ENCODE measurements at places on chromosomes 1 and 21.

DNA sequence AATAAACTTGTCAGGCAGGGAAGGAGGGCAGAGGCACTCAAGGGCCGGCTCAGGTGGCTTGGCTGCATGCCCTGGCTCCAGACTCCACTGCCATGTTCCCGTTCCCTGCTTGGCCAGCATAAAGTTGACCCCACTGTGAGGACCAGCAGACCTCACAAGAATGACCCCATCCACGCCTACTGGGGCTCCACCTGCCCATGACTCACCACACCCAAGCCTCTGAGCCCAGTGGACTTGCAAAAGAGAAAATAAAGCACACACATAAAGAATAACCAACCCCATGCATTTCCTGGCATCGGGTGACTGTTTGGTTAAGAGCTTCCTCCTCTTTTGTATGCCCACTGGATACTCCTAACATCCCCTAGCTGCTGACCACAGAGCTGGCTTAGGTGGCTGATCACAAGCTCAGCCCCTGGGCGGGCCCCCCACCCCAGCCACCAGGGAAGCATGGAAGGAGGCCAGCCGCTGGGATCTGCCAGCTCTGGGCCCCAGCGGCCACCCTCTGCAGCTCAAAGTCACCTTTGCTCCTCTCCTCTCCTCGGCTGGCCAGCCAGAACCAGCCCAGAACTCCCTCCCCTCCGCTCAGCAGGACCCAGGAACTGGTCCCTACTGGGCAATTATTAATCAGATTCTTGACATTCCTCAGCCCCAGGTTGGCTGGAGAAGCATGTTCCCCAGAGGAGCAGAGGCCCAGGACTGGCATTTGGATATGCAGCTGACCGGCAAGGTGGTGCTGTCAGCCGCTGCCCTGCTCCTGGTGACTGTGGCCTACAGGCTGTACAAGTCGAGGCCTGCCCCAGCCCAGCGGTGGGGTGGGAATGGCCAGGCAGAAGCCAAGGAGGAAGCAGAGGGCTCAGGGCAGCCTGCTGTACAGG, at the start of gene KLHDC7A:
KLHDC7A (plus strand) TSS at position 616 of the 875 bp plus-strand sequence; CDS start at position 668, 52 bp downstream.
- no peak for DNase-seq

GRCh38 chr1:167669209-167670124, 39.4 kb downstream of the RCSD1 start:
- peak; percentile 16 for DNase-seq

DNA sequence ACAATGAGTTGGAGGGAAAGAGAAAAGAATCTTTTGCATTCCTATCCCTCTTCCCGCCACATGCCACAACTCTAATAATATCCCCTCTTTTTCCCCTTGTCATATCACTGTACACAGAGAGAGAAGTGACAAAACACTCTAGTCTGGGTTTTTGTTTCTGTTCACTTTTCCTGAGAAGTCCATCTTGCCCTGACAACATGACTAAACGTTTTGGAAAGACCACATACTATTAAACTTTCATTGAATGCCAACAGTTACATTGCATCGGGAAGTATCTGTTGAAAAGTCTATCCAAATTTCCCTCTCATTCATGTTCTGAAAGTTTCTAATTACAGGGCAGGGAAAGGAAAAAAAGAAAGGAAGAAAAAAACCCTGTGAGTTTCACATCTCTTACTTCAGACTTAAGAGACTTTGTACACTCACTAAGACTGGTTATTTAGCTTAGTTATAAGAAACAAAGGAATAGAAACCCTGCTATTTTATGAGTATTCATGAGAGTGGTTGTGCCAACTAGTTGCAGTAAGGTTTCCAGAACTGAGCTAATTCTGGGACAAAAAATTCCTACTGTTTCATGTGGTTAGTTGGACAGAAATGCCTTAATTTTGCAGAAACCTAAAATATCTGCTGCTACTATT, 16.9 kb downstream of the PLA2G4A start:
- DNase-seq, result no peak

- peak; percentile 14 for DNase-seq
Observed at GRCh38 chr1:162056043-162056442, 13.4 kb upstream of the NOS1AP start.

GRCh38 chr1:187001198-187001889, 172.6 kb downstream of the PLA2G4A start:
- no peak for DNase-seq

- DNase-seq, result no peak
Observed at GRCh38 chr1:153944005-153944826, 2.3 kb downstream of the DENND4B start.

- no peak for DNase-seq
Observed at GRCh38 chr21:44021064-44021463, 9.0 kb downstream of the TRAPPC10 start.

- no peak for DNase-seq
Observed at GRCh38 chr1:6163973-6164617, 16.0 kb downstream of the CHD5 start.

GRCh38 chr1:3040004-3040403, 18.7 kb downstream of the ACTRT2 start:
- DNase-seq, result no peak

DNA sequence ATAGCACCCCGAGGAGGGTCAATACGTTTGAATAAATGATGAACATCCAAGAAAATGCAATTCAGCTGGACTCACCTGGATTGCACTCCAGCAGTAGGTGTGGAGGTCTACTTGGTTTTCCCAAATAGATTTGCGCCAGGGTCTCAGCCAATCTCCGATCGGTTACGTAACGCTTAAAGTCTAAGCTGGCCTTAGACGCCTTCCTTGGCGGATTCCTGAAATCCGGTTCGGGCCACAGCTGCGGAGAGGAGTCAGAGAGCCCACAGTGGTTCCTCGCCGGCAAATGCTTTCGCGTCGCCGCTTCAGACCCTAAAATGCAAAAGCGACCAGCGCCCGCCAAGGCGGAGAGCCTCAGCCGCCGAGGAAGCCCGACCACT, 322 bp downstream of the TFB2M start:
- no peak for DNase-seq

- no peak for DNase-seq
Observed at GRCh38 chr1:61184040-61184713, 101.8 kb downstream of the NFIA start.

- no peak for DNase-seq
Observed at GRCh38 chr1:15731735-15732685, 4.0 kb upstream of the SLC25A34 start.

DNA sequence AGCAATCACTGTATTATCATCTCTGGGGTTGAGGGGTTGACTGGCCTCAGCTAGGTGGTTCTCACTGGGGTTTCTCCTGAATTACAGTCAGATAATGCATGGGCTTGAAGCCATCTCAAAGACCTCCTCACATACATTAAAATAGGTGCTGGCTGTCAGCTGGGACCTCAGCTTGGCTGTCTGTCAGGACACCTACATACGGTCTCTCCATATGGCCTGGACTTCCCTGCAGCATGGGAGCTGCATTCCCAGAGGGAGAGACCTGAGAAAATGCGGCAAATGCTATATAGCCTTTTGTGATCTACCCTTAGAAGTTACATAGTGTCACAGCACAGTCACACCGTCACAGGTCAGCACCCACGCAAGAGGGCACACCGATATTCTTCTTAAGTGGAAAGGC, 93.6 kb downstream of the TSEN15 start:
- DNase-seq, result no peak

GRCh38 chr1:85934516-85934915, 222.1 kb downstream of the COL24A1 start:
- no peak for DNase-seq

GRCh38 chr1:11024874-11025203, 12.4 kb downstream of the TARDBP start:
- no peak for DNase-seq

DNA sequence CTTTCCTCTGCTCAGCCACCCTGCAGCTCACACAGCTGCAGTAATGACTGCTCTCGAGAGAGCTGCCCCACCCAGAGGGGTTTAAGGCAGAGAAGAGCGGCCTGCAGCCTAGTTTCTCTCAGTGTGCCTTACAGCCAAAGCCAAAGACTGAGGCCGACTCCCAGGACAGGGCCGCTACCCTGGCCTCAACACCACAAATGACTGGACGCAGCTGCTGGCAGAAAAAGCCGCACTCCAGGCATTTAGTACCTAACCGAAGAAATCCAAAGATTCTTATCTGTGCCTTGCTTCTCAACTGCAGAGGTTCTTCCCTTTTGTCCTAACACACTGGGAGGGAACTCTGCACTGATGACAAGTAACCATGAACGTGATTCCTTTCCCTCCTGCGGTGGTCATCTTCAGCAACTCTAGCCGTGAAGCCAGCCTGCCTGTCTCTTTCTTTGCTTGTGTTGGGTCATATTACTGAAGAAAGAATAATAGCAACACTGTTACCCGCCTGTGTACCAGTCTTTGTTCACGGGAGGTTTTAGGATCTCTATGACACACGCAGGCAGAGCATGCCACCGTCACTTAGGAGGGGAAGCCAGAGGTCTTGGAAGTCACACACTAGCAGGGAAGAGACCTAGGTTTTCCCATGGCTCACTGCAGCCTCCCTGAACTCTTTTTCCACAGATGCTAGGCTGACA, 202.7 kb downstream of the RHOU start:
- DNase-seq, result no peak

DNA sequence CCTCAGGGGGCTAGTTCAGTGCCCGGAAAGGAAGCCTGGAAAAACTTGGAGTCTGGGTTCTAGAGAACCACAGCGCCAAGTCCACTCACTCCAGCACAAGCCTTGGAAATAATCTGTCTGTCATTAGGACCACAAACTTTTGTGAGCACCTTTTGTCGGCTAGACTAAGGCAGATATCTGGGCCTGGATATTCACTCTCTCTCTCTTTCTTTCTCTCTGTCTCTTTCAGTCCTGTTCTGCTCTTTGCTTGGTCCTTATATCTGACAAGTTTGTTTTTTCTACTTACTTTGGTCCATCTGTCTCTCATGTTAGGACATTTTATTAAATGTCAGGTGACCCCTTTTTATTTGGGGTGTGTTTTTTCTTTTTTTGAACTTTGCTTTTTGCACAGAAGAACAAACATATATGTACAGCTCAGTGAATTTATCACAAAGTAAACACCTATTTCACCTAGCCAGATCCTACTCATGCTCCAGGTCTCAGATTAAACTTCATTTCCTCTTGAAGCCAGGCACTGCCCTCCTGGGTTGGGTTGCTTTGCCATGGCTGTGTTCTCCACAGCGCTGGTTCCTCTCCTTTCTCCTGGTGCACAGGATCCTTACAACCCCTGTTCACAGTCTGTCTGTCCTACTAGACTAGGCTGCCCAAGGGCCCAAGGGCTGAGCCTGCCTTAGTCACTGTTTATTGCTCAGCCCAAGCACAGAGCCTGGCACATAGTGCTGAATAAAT, 40.8 kb downstream of the TCEANC2 start:
- no peak for DNase-seq

DNA sequence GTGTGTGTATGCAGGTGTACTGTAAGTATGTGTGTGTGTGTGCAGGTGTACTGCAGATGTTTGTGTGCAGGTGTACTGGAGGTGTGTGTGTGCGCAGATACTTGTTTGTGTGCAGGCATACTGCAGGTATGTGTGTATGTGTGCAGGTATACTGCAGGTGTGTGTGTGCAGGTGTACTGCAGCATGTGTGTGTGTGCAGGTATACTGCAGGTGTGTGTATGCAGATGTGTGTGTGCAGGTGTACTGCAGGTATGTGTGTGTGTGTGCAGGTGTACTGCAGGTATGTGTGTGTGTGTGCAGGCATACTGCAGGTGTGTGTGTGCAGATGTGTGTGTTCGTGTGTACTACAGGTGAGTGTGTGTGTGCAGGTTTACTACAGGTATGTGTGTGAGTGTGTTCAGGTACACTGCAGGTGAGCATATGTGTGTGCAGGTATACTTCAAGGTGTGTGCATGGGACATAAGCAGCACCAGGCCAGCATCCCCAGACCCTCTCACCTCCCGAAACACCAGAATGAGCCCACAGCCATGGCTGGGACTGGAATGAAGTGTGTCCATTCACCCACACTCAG, 97.5 kb downstream of the DMRTB1 start:
- no peak for DNase-seq

DNA sequence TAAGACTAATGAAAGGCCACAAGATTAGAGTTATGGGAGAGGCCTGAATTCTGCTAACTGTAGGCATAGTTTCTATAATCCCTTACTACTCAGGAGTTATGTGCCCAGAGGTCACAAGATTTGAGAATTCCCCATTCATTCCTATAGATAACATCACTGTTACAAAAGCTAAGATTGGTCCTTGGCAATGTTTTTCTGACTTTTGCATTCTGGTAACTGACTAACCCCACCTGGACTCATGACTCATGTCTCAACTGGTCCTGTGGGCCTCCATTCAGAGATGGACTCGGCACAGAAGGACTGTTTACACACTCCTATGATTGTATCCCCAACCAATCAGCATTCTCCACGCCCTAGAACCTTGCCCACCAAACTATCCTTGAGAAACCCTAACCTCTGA, 249.0 kb upstream of the ZP4 start:
- DNase-seq, result no peak

DNA sequence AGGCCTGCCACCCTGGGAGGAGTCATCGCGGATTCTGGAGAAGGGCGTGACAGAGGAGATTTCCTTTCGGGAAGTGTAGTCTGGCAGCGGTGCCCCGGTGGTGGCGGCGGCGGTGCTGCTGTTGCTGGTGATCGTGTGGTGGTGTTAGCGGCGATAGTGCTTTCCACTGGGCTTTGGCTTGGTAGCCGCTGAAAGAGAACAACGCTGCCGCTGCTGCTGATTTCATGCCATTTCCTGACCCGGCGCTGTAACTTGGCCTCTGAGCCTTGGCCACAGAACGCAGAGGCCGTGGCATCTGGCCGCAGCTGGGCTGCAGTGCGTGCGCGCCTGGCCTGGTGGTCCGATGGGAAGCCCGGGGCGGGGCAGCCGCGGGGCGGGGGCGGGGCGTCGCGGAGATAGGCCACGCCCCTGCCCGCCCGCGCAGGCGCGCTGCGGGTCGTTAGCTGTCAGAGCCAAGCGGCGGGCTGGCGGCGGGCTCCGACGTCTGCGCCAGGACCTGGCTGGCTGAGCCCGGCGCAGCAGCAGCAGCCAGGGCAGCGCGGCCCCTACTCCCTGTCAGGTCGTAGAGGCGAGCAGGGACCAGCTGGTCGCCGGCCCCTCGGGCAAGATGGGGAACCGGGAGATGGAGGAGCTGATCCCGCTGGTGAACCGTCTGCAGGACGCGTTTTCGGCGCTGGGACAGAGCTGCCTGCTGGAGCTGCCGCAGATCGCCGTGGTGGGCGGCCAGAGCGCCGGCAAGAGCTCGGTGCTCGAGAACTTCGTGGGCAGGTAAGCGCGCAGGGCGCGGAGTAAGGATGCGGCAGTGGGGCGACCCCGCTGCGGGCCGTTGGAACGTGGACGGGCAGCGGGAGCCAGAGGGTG, at the start of gene DNM3:
DNM3 (plus strand) TSS at position 449 of the 861 bp plus-strand sequence; CDS start at position 608, 159 bp downstream.
- no peak for DNase-seq

- DNase-seq, result no peak
Observed at GRCh38 chr1:6086762-6087376, 41.2 kb downstream of the KCNAB2 start.

DNA sequence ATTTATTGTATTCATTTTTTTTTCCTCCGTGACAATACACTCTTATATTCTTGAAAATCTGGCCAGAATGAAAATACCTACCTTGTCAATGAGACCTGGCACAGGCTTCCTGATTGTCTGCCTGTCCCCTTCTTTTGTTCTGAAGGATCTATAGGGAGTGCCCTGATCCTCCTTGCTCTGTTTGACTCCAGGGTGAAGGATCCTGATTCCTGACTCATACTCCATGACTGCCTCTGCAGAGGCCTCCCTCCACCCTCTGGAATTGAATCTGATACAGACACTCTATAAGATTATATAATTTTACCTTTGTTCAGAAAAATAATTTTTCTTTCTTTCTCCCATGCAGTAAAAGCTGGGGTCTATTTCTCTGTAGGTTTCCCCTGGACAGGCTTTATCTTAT, 116.2 kb downstream of the HMCN1 start:
- no peak for DNase-seq

Data from GF-D8 (cell line).